Stimulated activated CD4-positive, alpha-beta T cell treated with anti-CD3 and anti-CD28 coated beads, Interleukin-12 subunit alpha, Interleukin-12 subunit beta, amount 100 ng/mL, for 24 hours (primary cell): ENCODE measurements at places on chromosomes 7 and 10.
A peak's percentile ranks its signal among the peaks of the same experiment; 100 is the strongest.

GRCh38 chr7:158824028-158824427 lies 5.3 kb downstream of the ESYT2 start:
- DNase-seq, result no peak

DNA sequence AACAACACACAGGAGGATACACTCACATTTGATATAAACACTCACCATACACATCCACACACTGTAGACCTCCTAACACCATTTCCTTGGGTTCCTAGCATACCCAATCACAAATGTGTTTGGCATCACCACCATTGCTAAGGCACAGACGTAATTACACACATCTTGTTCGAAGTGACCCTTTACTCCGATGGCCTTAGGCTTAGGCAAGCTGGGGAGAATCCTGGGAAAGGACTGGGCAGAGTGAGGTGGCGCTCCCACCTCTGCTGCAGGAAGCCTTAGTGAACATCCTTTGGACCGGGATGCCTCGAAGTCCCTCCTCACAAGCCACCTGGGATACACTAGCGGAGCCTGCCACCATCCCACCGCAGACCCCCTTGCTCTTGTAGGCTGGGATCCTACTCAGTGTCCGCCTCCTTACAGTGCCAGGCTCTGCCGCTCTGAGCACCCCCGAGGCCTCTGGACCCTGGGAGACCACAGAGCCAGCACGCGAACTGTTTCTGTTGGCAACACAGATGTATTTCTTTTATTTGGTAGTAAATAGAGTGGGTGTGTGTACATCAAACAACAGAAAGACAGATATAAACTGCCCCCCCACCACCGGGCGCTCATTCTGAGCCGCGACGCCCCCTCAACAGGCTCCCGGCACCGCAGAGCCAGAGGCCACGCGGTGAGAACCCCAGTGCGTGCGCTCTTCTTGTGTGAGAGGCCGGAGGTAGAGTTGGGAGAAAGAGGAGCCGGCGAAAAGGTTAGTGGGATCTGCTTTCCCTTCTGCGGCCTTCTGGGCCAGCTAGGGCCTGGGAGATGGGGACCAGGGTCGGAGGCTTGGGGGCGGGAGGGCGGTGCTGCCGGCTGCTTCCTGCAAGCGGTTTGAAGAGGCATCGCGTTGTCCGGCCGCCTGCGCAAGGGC lies 5.9 kb upstream of the HMX2 start:
- no peak for DNase-seq

DNA sequence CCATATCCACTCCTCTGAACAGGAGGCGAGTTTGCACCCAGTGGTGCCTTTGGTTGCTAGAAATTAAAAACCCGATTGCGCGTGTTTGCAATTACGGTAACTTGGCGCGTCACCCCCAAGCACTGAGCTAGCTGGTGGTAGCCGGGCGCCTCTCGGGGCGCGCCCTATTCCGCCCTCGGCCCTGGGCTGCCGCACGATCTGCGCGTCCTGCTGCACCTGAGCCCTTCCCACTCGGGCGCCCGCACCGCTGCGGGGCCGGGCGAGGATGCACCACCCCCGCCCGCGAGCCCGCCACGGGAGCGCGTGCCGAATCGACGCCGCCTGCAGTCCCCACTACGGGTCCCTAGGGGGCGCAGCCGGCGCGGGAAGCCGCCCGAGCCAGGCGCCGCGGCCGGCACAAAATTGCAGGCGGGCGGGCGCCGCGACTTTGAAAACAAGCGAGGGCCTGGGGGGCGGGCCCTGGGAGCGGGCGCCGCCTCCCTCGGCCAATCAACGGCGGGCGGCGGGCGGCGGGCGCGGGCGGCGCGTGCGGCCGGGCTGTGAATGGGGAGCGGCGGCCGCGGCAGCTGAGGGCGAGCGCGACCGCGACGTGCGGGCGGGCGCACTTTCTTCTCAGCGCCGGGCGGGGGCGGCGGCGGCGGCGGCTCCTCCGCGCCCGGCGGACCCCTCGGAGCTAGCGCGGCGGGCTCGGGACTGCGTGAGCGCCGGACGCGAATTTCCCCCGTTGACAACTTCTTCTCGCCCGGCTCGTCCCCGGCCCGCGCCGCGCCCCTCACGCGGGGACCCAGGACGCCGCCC lies at the start of gene SDK1:
SDK1 (plus strand) TSS at position 602 of the 798 bp plus-strand sequence. CDS start 335 bp downstream, outside the sequence.
- DNase-seq, result peak; percentile 87

DNA sequence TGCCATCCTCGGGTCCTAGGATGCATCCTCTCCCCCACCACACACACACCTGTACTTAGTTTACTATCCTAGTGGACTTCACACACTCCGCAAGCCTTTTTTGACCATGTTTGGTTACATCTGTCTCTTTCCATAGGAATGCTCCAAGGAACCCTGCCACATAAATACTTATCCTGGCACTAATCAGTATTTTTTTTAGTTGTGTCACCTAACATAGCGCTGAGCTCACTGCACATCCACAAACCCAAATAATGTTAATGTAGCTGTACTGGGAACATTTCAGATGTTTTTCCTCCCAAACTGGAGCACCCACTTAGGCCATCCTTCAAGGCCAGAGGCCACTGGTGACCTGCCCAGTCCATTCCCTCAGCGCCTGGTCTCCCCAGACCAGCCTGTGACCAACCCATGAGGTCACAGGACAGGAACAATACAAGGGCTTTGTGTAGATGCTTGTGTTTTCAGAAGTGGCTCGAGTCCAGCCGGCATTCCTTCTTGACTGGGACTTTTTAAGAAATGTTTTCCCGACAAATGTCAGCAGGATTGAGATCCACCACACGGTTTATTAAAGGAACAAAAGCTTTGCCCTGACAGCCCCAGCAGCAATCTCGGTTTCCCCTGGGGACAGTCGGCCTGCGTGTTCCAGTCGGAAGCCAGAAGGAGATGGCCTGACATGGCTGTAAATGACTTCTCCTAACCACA lies 181.4 kb downstream of the JCAD start:
- DNase-seq, result no peak

DNA sequence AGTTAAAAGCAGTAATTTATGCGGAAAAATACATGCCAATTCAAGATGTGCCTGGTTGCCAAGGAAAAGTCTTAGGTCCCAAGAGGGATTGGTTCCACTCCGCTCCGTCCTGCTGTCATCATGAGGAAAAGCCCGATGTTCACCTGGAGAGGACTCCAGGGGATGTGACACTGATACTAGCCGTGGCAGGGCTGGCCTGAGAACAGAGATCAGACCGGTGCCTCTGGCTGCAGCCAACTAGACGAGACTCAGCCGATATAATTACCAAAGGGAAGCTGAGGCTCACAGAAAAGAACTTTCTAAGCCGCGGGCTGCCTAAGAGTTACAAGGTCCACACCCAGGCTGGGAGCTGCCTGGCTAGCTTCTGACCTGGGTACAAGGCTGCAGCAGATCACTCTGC lies 81.3 kb upstream of the UNC5B start:
- no peak for DNase-seq

DNA sequence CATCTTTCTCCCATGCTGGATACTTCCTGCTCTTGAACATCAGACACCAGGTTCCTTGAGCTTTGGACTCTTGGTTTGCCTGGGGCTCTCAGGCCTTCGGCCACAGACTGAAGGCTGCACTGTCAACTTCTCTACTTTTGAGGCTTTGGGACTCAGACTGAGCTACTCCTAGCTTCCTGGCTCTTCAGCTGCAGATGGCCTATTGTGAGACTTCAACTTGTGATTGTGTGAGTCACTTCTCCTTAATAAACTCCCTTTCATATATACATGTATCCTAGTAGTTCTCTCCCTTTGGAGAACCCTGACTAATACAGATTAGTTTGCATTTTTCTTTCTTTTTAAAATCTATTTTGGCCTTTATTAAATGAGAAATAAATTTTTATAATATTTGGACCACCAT lies 276.2 kb upstream of the SEMA3C start:
- no peak for DNase-seq

DNA sequence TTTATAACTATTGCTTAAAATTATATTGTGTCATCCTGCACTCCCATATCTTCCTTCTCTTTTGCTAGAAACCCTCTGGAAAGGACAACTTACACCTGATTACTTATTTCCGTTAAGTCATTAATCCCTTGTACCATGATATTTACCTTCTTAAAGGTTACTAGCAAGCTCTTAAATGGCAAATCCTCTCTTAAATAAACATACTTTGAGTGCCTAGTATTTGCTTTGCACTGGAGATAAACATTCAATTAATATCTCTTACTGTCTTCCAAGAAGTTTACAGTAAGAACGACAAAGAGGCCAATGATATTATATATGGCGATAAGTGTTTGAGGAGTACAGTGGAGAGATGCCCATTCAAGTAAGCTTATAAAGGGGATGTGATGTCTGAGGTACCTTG lies 278.3 kb downstream of the HGF start:
- no peak for DNase-seq

DNA sequence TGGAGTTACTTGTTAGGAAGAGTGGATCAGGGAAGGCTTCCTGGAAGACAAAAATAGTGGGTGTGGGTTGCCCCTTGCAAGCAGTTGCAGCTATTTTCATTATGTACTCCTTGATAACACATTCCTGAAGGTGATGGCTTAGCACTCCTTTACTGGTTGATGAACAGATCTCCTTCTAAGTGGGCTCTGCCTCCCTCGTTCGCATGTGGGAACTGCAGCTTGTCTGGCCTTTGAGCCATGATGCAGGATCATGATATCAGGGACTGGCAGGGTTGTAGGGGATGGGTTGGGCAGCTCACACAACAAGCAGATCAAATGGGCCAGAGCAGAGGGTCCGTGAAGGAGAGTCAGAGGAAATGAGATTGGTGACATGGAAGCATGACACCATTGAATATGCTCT lies 28.8 kb upstream of the LRRC4 start:
- DNase-seq, result no peak

DNA sequence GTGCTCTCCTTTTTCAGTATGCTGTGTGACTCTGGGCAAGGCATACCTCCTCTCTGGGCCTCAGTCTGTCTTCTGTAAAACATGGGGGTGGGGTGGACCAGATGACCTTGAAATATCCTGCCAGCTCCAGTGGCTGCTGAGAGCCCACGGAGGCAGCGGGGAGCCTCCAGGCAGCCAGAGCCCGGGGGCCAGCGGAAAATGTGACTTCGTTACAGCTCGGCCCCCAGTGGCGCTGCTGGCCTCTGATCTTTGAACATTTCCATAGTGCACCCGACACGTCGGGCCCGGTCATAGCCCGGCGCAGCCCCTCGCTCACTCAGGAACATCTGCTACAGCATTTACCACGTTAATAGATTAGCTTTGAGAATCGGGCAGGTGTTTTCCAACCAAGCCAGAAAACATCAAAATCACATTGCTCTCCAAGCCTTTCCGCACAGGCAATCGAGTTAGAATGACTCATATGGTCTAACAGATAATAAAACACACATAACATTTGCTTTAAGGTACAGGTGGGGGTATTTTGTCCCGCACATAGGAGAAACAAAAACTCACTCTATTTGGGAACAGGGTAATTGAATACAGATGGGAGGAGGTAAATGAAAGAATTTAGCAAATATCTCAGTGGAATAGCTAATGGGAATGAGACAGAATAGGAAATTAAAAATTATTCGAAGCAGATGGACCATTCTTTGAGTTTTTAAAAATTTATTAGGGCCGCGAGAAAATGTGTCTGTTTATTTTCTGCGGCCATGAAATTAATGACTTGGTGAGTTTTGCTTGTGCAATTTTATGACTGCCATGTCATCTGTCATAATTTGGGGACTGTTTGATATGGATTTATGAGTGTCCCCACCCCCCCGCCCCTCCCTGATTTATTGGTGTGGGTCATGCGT lies 26.3 kb upstream of the COMTD1 start:
- no peak for DNase-seq

DNA sequence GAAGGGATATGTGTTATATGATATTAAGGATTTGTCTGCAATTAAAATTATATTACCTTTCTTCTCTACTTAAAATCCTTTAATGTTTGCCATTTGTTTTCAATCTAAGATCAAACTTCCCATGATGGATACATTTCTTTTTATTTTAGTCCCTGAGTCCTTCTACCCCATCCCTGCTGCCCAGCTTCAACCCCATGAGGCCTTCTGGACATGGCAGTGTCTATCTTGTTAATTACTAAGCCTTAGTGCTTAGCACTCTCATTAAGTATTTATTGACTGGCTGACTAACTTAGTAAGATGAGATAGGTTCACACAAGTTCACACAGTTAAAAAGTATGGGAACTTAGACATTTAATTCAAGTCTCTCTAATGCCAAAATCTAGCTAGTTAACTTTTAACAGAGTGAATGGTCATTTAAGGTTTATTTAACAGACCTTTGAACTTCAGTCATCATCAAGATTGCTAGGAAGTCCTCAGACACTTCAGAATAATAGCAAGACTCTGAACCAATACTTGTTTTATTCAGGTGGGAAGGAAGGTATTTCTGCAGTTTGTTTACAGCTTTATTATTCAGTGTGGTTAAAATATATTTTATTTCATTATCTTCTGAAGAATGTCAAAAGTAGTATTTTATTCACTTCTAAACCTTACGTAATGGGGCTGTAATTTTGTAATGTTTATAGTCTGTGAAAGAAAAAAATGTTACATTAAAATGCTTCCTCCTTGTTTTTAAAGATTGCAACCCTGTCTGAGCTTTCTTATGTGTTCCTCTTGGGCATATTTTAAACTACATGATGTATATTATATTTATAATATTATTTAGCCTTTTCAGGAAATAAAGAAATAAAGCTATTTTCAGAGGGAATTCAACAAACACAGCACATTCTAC lies 848.9 kb downstream of the REEP3 start:
- DNase-seq, result no peak

DNA sequence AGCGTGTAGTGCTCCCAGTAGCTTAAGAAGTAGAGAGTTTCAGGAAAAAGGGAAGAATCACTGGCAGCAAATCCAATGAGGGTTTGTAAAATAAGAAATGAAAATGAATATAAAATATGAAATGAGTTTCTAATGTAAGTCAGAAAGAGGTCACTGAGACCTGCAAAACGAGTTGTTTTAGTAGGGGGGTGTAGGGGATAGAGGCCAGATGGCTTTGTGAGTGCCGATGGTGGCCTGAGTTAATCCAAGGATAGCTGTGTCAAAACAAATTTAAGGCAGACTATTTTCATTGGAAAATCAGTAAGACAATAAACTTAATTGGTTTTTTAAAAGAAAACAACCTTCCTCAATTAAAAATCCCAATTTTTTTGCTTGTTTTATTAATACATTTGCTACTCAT lies 745 bp upstream of the ASB15 start:
- DNase-seq, result no peak

DNA sequence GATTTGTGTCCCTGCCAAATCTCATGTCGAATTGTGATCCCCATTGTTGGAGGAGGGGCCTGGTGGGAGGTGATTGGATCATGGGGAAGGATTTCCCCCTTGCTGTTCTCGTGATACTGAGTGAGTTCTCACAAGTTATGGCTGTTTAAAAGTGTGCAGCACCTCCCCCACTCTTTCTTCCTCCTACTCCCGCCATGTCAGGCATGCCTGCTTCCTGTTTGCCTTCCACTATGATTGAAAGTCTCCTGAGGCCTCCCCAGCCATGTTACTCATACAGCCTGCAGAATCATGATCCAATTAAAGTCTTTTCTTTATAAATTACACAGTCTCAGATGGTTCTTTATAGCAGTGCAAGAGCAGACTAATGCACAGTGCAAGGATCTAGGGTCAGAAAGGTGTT lies 75.4 kb downstream of the CALD1 start:
- no peak for DNase-seq
